ENCODE measurements at places on chromosomes 12 and 14. TPM values are rescaled to one million over a fixed set of nuclear protein-coding genes. Genes with fewer than 3 reads are reported as not detected.

- DNase-seq, result no peak
These were observed 1.9 kb downstream of the HOXC13 start for GRCh38 chr12:53940443-53941014.

DNA sequence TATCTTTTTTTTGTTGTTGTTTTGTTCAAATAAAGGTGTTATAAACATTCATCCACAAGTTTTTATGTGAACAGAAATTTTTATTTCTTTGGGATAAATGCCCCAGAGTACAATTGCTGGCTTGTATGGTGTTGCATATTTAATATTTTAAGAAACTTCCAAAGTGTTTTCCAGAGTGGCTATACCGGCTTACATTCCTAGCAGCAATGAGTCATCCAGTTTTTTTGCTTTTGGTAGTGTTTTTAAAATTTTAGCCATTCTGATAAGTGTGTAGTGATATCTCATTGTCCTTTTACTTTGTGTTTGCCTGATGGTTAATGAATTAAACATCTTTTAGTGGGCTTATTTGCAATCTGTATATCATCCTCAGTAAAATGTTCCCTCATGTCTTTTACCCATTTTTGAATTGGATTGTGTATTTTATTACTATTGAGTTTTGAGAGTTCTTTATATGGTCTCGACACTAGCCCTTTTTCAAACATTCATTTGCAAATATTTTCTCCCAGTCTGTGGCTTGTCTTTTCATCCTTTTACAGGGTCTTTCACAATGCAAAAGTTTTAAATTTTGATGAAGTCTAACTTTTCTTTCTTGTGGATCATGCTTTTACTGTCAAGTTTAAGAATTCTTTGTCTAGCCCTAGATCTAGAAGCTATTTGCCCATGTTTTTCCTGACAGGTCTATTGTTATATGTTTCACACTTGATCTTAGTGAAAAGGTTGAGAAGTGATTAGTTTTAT lies 29.5 kb downstream of the PPP4R4 start:
- no peak for DNase-seq

DNA sequence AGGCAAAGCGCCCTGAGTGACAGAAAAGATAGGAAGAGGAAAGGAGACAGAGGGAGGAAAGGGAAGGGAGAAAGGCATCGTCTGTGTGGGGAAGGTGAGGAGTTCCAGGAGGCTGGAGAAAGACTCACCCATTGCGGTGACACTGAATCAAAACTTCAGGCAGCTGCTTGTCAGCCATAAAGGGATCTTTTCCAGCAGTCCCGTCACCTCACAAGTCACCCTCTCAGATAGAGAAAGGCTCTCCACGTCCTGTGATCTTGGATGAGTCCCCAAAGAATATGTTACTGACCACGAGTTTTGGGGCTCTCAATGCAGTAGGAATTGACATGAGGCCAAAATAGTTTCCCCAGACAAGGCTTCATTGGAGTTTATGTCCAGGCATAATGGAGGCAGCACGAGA lies 9.8 kb upstream of the GMFB start:
- no peak for DNase-seq

DNA sequence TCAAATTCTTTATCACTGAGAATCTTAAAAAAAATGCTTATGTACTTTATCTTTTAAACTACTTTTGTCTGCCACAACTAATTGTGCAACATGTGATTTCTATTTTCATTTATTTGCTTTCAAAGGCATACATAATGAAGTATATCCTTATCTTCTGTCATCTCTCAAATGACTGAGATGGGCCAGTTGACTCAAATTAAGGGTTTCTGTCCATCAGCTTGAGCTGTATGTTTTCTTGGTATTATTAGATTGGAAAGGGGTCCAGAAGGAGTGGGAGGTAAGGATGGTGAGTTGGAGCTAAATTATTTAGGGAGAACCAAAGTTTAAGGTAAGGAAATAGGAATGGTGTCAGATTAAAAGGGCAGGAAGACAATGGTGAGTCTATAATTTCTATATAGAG lies 408.4 kb upstream of the SEL1L start:
- DNase-seq, result no peak

DNA sequence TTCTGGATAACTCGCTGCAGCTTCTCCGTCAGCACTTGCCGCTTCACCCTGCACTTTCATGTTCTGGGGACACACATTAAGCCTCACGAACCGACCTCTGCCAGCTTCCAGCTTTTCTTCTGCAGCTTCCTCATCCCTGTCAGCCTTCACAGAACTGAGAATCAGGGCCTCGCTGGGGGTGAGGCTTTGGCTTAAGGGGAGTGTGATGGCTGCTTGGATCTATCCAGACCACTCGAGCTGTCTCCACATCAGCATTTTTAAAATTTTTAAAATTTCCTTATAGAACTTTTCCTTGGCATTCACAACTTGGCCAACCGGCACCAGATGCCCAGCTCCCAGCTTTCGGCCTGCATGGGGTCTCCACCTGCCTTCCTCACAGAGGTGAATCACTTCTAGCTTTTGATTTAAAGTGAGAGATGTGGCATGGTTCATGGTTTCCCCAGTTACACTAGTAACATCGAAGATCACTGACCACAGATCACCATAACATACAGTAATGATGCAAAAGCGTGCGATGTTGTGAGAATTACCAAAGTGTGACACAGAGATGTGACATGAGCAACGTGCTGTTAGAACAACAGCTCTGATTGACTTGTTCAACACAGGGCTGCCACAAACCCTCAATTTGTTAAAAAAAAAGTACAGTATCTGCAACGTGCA lies 139.1 kb upstream of the C14orf180 start:
- no peak for DNase-seq

GRCh38 chr12:105773471-105773870 lies 365.3 kb downstream of the NUAK1 start:
- DNase-seq, result no peak

GRCh38 chr14:69648480-69649451 lies 37.4 kb downstream of the SUSD6 start:
- no peak for DNase-seq

GRCh38 chr14:61406198-61406597 lies 84.8 kb downstream of the PRKCH start:
- DNase-seq, result no peak

- DNase-seq, result no peak
These were observed 481.7 kb downstream of the BCAT1 start for GRCh38 chr12:24467226-24467625.

DNA sequence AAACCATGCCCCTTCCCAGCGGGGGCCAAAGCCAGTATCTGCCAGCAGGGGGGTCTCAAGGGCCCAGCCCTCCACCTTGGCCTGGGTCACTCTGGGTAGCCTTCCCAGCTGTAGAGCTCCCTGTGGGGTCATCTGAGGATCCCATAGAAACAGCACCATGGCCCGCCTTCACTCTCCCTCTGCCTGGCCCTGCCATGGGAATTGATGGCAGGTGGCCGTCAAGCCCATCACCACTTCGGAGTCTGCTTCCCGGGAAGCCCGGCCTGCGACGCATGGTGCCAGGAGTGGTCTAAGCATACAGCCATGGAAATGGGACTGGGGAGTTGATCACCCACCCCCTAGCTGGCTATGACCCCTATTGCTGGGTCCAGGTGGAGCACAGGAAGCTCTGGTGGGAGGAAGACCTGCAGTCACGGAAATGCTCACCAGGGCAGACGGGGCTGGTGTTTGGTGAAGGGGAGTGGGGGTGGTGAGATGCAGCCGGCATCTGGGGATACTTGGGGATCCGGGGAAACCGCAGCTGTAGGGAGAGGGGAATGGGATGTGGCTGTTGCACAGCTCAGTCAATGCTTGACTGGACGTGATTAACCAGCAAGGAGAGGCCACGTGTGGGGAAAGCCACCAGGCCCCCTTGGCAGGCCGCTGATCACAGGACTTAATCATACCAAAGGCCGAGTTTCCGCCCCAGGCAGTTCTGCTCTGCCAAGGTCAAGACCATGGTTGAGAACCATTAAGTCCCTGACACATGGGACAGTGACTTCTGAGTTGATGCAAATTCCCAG lies 52.2 kb upstream of the DIO3 start:
- DNase-seq, result no peak

The CCDC38 gene
- total RNA-seq, result 0.16 TPM

The COX8C gene
- not detected for total RNA-seq

The FOXN4 gene
- total RNA-seq, result 0.16 TPM

The GPR137C gene
- total RNA-seq, result 27.8 TPM

The SPX gene
- 0.16 TPM for total RNA-seq

The ABCC9 gene
- 21.2 TPM for total RNA-seq

The NPFF gene
- total RNA-seq, result not detected

Measured in occipital lobe (tissue), 3 donors.